ENCODE measurements at places on chromosomes 2 and 18.

- DNase-seq, result peak; percentile 47
These were observed 144.2 kb downstream of the TPO start for GRCh38 chr2:1557467-1557820.

- no peak for DNase-seq
These were observed 1108.1 kb upstream of the LRRTM1 start for GRCh38 chr2:81412681-81413080.

DNA sequence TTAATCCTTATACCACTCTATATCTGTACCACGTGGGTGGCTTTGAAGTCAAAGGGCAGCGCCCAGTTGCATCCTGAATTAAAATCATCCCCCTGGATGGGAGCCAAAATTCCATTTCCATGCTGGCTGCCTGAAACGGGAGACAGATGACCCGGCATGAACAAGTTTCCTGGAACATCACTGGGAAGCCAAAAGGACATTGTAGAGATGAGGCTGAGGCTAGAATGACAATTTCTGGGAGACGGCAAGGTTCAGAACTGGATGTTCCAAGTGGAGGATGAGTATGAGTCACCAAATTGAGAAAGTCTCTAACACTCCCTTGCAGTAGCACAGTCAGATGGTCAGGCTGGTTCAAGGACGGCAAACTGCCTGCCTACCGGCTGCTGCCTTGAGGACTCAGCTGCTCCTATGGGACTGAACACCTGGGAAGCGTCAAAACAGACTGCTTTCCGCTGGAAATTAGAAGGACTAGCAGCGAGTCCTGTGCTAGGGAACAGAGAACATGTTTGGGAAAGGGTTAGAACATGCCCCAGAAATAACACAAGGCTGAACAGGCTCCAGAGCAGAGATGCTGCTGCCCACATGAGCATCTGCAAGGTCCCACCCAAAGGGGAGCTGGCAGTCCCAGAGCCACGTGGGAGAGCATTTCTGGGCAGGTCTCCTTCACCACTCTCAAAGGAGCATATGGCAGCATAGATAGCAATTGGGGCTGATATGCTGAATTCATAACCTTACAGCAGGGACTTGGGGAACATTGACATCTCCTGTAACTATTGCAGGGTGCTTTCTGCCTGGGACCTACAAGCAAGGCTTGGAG is 32.0 kb downstream of the YPEL5 start:
- peak; percentile 84 for DNase-seq

- no peak for DNase-seq
These were observed 135.5 kb downstream of the TMEFF2 start for GRCh38 chr2:192059266-192059665.

- DNase-seq, result no peak
These were observed 166.4 kb upstream of the MGAT5 start for GRCh38 chr2:134087371-134087921.

- peak; percentile 93 for DNase-seq
These were observed 8.6 kb upstream of the MTCL1 start for GRCh38 chr18:8696749-8697211.

- no peak for DNase-seq
These were observed 50.4 kb downstream of the EML6 start for GRCh38 chr2:54773838-54774237.

DNA sequence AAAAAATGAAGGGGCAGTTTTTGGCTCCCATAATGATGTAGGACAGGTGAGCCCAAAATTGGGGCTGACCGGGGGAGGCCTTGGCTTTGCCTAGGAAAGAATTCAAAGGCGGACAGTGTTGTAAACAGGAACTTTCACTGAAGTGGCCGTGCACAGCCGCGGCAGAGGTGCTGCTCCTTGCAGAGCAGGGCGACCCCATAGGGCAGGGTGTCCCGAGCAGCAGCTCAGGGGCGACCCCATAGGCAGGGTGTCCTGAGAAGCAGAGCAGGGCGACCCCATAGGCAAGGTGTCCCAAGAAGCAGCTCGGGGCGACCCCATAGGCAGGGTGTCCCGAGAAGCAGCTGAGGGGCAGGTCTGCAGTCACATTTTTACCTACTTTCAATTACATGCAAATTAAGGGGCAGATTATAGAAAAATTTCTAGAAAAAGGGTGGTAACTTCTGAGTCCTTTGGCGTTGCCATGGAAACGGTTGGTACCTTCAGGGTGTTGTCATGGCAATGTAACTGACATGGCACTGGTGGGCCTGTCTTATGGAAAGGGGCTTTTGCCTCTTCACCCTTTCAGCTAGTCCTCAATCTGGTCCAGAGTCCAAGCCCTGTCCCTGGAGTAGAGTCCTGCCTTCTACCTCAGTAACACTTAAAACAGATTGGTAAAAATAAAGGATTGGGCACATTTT is 134.5 kb downstream of the FBXO15 start:
- DNase-seq, result no peak

DNA sequence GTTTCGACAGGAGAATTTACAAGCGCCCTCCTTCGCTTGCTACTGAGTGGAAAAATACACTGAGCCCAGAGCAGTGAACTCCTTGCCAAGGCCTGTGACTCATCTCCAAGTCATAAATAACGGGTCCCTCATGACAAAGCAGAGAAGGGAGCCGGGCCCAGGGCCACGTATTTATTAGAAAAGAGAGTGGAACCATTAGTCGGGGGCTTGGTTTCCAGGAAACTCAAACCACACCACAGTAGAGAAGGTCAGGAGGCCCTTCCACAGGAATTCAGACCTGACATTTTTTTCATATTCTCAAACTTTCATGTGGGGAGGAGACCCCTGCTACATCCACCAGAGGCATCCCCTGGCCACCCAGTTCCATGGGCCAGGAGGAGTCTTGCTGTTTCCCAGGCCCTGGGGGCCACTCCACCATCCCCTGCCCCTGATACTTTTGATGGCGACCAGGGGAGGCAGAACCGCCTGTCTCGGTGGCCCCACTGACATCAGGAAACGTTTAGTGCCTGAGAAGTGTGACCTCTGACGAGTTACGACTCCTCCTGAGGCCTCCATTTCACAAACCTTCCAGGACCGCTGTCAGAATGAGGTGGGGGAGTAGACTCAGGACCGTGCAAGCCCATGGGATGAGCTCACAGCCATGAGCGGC is 289.7 kb downstream of the DYSF start:
- DNase-seq, result no peak

GRCh38 chr2:164764996-164765395 is 76.6 kb downstream of the COBLL1 start:
- no peak for DNase-seq

- DNase-seq, result no peak
These were observed 122.1 kb upstream of the SLC39A10 start for GRCh38 chr2:195534971-195535370.
